ENCODE measurements at places on chromosomes 13 and 19. TPM values are rescaled to one million over a fixed set of nuclear protein-coding genes. Genes with fewer than 3 reads are reported as not detected.

The KPNA3 gene
- total RNA-seq = 51.5 TPM

The SARS2 gene
- total RNA-seq = 18.7 TPM

DNA sequence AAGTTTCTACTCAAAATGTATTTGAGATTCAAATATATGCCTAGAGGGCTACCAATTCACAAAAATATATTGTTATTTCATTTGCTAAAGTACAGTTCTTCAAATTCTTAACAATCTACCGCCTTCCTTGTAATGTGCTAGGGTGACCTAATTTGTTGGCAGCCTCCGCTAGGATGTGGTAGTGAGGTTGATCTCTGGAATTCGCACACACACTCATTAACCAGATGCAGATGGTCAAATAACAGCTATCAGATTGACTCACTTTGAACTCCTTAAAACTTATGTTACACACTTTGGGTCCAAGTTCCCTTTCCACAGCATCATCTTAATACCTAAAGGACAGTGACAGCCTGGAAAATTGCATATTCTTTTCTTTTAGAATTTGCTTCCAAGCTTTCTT, 367.3 kb downstream of the DCT start:
- no peak for DNase-seq

GRCh38 chr19:2199215-2199614, 35.5 kb downstream of the DOT1L start:
- no peak for DNase-seq

The HPN gene
- not detected for total RNA-seq

- no peak for DNase-seq
Measured at GRCh38 chr13:109002934-109003333, 373.5 kb downstream of the MYO16 start.

- DNase-seq = no peak
Measured at GRCh38 chr13:39998166-39998565, 342.7 kb downstream of the COG6 start.

The SLITRK1 gene
- not detected for total RNA-seq

The ATXN8OS gene
- not detected for total RNA-seq

GRCh38 chr13:97339019-97339987, 94.7 kb upstream of the RAP2A start:
- no peak for DNase-seq

DNA sequence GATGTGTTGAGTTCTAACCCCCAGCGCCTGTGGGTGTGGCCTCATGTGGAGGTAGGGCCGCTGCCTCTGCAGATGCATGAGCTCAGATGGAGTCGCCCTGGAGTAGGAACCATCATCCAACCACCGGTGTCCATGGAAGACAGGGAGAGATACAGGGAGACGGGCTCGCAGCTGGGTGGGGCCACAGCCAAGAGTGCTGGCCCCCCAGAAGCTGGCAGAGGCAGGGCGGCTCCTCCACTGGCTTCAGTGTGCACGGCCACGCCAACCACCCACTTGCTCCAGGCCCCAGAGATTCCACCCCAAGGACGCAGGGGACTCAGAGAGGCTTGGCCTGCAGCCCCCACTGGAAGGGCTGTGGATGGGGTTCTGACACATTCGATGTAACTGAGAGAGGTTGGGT, 5.4 kb upstream of the MCF2L start:
- DNase-seq = no peak

DNA sequence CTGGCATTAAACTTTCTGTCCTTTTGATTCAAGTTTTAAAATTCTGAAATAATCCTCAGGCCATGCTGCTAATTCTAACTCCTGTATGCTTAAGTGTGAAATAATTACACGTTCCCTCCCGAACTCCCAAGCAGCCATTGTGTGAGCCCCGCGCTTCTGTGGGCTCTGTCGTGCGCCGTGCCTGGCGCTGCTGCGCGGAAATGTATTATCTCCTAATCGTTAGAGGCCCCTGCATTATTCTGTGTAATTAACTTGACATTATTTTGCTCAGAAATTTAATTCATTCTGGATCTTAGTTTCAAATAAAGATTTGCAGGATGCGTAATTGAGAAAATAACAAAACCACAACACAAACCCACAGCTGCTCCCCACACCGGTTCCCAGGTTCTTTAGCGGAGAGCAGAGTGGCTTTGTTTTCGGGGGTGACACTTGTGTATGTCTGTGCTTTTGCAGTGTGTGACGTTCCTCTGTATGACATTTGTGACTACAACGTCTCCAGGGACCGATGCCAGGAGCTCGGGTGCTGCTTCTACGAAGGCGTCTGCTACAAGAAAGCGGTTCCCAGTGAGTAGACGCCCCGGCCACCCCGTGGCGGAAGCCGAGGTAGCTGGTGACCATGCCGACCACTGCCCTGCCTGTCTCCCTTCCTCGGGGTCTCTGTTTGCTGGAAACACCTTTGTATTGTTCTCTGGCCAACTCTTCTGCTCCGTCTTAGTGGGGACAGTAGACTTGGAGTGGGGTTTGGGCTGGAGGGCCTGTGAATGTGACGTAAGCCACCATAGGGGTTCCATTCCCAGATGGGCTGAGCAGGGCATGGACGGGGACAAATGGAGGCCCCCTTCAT, 7.5 kb downstream of the TEX29 start:
- no peak for DNase-seq

The KIR2DL1 gene
- total RNA-seq = not detected

The FGF9 gene
- not detected for total RNA-seq

DNA sequence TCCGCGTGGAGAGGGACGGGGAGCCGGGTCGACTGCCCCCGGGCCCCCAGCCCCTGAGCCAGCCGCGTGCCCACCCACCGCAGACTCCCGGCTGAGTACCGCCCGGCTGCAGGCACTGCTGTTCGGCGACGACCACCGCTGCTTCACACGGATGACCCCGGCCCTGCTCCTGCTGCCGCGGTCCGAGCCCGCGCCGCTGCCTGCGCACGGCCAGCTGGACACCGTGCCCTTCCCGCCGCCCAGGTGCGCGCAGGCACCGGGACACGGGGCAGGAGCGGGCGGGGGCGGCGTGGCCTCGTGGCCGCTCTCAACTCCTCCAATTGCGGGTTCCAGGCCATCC, 1.6 kb downstream of the AMH start:
- DNase-seq = no peak

DNA sequence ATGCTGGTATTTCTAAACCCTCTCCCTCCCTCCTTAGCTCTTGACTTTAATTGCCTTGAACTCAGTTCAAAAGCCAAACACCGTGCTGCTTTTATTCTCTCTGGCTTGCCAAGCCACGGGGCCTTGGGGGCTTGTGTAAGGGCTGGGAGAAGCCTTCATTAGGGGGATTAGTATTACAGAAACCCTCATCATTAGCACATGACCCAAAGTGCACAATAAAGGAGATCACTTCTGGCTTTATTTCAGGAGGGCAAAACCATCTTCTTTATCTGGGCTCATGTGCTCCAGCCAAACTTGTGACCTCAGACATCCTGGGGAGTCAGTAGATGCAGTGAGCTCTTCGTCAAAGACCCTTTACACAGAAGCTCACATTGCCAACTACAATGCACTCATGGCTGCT, at the start of gene DCT:
Gene DCT, minus strand, starts transcription at position 67 of the 400 bp plus-strand sequence. CDS start 427 bp downstream, outside the sequence.
- no peak for DNase-seq

DNA sequence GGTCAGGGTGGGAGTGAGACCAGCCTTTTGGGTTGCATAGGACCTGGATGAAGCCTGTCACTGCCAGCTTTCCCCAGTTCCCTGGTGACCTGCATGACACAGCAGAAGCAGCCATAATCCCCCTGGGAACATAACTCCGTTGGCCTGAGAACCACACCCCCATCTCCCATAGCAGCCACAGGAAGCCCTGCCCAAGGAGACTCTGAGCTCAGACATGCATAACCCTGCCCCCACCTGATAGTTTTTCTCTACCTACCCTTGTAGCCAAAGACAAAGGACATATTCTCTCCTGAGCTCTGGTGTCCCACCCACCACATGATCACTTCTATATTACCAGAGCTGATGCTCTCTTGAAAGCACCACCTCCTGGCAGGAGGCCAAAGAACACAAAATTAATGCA, 413.5 kb upstream of the HTR2A start:
- DNase-seq = no peak

DNA sequence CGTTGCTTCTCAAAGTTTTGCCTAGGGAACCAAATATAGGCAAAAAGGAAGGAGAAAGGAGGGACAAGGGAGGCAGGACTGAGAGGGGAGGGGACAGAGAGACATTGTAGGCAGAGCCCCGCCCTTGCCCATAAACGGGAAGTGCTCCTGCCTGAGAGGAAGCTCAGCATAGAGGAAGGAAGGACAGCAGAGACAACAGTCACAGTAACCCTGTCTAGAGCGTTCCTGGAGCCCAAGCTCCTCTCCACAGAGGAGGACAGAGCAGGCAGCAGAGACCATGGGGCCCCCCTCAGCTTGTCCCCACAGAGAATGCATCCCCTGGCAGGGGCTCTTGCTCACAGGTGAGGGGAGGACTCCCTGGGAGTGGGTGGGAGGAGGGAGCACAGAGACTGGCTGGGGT, at the start of gene CEACAM21:
Gene CEACAM21, plus strand, starts transcription at position 169 of the 400 bp plus-strand sequence. Its CDS starts 109 bp downstream, at position 278.
- DNase-seq = no peak

- no peak for DNase-seq
Measured at GRCh38 chr19:6693056-6693471, 23.1 kb upstream of the TNFSF14 start.

Data from pulmonary artery endothelial cell (primary cell).